ENCODE measurements at places on chromosomes 7 and 10. TPM values are rescaled to one million over a fixed set of nuclear protein-coding genes. Genes with fewer than 3 reads are reported as not detected.
A peak's percentile ranks its signal among the peaks of the same experiment; 100 is the strongest.

DNA sequence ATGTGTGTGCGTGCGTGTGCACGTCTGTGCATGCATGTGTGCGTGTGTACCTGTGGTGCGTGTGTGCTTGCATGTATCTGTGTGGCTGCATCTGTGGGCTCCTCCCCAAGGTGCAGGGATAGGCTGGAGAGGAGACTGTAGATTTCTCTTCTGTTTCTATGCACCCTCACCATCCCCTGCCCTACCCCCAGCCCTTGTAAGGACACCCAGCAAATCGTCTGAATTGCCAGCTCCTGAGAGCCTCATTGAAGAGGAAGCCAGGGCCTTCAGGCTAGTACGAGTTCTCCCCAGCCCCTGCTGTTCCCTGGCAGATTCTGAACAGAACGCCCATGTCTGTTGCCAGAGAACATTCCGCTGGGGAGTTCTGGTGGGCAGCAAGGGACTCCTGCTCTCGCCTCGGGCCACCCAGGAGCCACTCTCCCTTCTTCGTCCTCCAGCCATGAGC is 17.0 kb upstream of the TRIM8 start:
- no peak for DNase-seq

GRCh38 chr10:114795039-114795438 is 26.5 kb upstream of the FHIP2A start:
- peak; percentile 6 for DNase-seq

DNA sequence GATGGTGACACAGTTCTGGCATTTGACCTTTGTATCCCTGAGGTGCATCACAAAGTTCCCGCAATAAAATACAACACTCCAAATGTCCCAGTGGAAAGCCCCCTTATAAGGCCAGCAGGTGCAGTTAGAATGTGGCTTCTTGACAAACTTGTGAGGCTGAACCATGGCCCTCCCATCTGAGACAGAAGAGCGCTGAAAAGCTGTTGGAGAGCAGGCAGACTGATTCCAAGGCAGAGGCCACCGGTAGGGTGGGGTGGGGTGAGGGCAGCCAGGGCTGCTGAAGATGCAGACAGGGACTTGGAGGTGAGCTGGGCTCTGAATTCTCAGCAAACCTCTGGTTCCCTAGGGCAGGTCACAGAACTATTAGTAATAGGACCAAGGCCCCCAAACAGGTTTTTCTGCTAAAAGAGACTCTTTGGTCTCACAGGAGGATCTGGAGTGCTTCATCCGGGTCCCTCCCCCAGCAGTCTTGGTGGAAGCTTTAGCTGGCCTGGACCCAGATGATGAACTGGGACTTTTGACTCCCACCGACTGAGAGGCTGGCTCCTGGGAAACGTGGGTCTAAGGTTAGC is 15.6 kb upstream of the CHST3 start:
- DNase-seq, result no peak

DNA sequence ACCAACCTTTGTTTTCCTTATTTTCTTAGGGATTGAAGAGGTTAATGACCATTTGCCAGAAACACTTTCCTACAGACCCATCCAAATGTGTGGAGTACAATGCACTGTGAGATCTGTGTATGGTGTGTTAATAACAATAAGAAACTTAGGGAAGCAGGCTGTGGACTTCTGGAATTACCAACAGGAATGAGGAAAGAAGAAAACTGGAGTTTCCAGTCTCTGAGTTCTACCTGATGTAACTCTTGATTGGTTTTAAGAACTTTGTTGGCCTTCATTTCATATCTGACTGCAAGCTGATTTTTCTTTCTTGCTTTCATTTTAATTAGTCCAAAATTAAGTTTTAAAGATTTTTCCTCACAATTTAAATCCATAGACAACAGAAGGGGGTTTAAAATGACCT is 43.5 kb downstream of the PRPF18 start:
- DNase-seq, result no peak

- no peak for DNase-seq
These were observed 50.7 kb downstream of the AMPH start for GRCh38 chr7:38580485-38580884.

DNA sequence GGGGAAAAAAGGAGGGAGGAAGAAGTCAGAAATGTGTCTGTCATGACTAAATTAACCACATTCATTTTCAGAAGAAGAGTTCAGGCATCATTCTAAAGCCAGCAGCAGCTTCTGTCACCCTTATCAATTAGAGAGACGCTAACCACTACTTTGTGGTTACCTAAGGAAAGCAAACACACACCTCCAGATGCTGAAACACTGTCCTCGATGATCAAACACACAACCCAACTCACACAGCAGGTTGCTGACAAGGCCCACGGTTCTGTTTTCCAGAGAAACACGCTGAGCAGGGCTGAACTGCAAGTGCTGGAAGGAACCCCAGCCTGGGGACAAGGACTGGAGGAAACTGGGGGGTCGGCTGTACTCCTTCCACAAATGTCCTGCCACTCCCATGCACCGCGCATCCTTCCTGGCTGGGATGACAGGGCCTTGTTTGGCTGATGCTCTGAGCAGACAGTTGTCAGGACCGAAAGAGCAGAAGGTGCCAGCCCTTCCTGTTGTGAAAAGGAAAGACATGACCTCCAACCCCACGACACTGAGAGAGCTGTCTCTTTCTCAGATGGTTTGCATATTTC is 36.6 kb downstream of the PRKCQ start:
- no peak for DNase-seq

GRCh38 chr10:23345861-23346260 is 1.3 kb upstream of the C10orf67 start:
- peak; percentile 89 for DNase-seq

Gene LLCFC1
- total RNA-seq, result not detected

Gene DTX2
- total RNA-seq, result 19.7 TPM

Gene GPR26
- total RNA-seq, result 0.09 TPM
